ENCODE measurements at places on chromosomes 16 and 17.

DNA sequence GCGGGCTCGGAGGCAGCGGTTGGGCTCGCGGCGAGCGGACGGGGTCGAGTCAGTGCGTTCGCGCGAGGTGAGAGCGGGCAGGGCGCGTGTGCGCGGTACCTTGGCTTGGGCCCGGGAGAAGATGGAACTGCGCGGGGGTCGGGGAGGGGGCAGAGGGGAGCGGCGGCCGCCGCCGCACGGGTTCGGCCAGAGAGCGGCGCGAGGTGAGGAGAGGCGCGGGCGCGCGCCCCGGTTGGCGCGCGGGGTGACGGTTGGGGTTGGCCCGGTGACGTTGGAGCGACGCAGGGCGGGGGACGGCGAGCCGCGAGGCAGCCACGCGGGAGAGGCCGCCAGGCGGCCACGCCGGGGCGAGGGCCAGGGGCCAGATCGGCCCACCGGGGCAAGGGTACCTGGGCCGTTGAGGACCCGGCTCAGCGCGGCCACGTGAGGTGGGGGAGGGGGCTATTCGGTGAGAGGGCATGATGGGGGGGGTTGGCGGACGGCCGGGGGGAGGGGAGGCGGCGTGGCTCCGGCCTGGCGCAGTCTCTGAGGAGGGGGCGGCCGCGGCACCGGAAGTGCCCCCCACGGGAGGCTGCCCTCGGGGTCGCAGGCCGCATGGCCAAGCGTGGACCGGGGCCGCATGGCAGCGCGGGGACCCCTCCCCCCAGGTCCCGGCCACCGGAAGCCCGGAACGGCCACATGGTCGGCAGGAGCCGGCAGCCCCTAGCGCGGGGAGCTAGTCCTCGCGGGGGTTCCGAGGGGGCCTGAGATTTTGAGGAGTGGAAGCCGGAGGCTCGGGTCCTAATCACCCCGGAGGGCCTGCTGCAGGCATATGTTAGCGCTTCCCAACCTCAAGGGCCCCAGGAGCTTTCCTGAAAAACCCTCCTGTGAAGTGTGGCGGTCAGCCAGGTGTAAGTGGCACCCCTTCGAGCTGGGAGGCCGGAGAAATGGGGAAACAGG, 527 bp downstream of the EIF5A start:
- no peak for DNase-seq

DNA sequence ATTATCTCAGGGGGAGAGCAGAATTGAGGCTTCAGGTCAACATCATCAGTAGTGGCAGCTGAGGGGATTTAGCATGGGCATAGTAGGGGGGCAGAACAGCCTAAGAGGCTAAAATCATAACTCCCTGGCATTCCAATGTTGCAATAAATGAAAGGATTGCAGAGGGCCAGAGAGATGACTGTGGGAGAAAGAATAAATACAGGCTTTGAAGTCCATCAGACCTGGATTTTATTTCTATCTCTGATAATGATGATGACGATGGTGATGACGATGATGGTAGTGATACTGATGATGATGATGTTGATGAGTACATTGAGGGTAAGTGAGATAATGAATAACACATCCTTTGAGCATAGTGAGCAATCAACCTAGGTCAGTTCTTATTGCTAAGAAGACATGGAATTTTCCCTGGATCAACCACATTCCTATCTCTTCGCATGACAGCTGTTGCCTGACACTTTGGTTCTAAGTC, 107.4 kb upstream of the CDH11 start:
- DNase-seq: no peak

GRCh38 chr17:80002690-80003490, 32.8 kb downstream of the TBC1D16 start:
- DNase-seq: no peak

- no peak for DNase-seq
Observed at GRCh38 chr17:15513058-15513791, 45.8 kb upstream of the CDRT4 start.

DNA sequence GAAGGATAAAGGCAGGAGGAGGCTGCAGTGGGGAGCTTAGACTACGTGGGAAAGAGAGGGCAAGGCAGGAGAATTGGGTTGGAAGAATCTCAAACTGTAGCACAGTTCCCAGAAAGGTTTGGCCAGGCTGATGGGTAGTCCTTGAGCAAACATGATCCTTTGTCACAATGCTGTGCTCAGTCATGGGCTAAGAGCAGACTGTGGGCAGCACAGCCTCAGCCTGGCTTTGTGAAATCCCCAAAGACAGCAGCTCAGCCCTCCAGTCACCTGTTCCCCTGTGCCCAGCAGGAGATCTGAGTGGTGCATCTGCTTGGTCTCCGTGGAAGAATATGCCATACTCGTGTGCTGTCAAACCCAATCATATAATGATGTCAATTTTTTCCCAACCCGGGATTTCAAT, 10.6 kb upstream of the ENGASE start:
- DNase-seq: no peak

DNA sequence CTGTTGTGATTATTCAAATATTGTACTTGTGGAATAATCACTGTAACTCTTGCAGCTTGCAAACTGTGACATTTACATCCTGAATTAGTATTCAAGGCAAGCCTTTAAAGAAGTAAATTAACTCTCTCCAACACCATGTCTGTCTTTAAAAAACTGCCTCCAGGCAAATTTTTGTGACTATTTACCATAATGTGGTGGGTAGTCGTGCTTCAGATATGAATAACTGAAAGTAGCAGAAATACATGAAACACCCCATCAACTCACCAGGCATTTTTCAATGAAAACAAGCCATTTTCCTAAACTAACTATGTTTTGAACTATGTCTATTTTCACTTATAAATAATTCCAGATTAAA, 217.4 kb upstream of the PSMD7 start:
- DNase-seq: no peak

DNA sequence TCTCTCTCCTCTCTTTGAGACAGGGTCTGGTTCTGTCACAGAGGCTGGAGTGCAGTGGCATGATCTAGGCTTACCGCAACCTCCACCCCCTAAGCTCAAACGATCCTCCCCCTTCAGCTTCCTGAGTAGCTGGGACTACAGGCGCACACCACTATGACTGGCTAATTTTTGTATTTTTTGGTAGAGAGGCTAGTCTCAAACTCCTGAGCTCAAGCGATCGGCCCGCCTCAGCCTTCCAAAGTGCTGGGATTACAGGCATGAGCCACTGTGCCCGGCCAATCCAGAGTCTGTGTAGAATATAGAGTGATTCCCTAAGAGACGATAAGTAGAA, 65.8 kb upstream of the RPH3AL start:
- no peak for DNase-seq

DNA sequence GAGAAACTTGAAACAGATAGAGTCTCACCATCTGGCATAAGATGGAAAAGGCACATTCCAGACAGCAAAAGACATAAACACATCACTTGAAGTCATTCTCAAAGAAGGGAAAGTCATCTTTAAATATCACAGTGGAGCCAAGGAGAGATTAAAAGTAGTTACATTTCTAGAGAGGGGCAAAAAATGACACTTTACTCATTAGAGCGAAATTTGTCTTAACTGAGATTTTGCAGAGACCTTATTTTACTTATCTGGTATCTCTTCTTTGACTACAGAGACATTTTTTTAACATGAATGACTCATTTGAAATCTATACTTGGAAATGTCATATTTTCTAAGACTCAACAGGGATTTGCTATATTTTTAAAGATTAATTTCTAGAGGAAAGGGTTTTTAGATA, 339.0 kb upstream of the KIF2B start:
- DNase-seq: no peak

DNA sequence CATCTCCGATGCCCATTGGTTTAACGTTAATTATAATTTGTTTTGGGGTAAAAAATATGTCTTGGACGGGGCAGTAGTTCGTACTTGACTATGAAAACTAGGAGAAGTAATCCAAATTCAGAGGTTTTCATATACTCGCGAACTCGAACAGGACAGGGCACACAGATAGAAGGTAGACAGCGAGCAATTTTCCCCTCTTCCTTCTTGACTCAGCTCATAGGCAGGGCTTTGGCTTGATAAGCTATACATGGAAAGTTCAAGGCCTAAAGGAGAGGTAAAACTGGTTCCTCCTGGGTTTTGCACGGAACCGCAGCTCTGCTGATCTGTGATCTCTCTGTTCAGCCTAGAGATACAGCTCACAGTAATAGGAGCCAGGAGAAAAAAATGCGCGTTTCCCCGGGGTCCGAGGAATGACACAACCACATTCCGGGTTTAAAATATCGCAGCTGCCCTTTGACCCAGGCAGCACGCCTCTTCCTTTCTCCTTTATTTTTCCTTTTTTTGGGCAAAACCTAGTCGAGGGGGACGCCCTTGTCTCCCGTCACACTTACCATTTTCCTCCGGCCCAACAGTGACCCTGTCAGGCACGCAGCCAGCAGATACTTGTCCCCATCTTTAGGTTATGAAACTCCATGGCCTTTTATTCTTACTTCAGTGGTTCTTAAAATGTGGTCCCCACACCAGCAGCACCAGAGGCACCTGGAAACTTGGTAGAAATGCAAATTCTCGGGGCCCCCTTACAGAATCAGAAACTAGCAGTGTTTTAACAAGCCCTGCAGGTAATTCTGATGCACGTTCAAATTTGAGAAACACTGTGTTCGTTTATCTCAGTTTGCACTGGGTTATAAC, 1.7 kb upstream of the LASP1 start:
- no peak for DNase-seq

DNA sequence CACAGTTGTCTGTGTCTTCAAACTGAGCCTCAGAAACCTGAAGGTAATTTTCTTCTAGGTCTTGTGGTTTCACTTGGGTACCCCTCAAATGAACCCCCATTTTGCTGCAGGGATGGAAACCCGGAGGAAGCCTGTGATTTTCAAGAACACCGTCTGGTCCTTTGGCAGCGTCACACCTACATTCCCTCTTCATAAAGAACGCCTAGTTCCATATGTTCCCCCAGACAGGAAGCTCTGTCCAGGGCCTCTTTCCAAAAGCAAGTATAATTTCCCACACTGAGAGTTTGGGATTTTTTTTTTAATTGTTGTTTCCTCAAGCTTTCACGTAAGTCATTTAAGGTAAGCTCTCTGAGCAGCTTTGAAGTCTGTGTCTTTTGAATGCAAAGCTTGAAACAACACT, 515.0 kb downstream of the TMEM114 start:
- no peak for DNase-seq

DNA sequence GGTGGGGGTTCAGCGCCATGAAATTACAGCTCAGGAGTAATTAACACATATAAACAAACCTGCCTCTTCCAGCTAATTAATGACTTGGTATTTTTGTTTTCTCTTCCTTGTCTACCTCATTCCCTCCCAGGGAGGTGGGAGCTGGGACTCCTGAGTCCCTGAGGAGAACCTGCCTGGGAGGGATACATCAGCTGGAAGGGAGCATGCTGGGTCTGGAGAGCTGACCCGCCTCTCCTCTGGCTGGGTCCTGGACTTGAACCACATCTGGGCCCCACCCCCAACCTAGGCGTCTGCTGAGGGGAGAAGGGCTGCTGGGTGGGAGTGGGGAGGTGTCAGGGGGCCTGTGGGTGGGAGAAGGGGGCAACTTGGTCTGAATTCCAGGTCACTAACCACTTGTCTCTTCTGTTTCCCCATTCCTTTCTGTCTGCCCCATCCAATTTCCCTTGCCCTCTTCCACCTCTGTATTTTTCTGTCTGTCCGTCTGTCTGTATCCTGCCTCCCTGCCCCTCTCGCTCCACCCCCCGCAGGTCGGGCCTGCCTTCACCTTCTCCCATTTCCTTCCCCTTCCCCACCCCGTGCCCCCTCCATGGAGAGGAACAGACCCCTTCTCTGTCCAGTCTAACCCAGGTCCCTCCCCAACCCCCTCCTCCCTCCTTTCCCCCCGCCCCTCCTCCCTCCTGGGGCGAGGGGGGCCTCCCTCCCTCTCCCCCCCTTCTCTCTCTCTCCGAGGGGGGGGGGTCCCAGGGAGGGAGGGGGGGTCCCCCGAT, at the start of gene NLGN2:
TSS of gene NLGN2 (plus strand) at position 361 of the 767 bp plus-strand sequence. CDS start 411 bp downstream, outside the sequence.
- no peak for DNase-seq

DNA sequence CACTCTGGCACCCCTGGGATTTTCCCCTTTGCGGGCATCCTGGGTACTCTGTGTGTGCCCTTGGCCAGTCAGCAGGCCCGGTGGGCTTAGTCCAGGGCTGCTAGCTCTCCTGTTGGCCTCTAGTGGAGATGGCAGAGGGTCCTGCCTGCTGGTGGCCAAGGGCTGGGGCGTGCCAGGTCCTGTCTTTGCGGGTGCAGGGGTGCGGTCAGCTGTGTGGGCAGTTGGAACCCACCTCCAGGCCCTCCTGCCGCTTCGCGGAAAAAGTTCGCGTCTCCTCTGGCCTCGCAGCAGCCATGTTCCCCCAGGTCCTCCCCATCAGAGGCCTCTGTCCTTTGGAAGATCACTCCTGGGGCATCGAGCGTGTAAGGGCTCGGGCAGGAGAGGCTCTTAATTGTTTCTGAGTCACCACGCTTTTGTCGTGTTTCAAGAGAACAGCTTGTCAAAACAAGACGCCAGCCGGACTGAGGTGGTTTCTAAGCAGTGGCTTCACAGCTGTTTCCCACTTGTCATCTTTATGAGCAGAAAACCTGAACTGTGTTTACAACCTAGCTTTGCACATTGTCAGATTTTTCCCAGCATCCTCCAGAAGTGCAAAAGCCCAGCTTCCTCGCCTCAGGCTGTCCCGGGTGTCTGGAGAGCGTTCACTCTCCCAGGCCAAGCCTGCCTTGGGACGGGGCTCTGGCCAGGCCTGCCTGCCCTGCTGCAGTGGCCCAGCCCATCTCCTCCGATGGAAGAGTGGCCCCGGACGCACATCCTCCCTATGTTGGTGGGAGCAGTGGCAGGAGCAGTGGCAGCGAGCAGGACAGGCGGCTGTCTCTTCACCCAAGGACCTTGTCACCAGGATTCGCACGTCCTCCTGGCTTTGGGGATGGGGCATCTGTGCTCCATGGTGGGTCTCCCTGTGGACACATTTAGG, 5.0 kb upstream of the DNASE1L2 start:
- DNase-seq: no peak

DNA sequence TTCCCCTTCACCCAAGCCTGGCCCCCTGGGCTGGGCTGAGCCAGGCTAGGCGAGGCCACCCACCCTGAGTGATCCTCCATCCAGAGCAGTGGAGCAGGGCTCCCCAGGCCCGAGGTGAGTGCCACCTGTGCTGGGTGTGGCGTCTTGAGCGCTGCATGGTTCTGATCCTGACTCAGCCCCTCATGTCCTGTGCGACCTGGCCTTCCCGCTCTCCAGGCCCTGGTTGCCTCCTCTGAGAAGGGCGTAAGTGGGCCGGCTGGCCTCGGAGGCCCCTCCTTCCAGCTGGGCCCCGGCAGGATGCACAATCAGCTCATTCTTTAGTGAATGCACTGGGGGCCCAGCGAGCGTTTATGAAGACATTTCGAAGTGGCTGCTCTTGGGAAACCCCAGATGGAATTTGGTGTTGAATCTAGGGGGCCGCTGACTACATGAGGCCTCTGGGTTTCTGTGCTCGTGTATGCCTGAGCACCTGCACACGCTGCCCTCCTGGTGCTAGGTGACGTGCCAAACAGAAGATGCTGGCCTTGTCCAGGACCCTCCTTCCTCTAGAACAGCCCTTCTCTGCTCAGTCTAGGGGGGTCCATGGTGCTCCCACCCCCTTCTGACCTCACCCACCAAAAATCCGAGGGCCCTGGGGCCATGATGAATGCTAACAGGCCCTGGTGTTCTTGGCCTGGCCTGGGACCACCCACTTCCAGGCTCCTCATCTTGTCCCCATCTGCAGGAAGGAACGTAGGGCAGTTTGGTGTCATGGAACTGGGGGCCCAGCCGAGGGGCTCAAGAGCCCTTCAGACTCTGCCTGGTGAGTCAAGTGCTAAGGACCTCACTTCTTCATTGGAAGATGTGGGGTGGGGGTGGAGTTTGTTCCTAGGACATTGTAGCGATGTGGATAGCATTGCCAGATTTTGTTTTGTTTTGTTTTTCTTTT, 3.6 kb upstream of the TMEM92 start:
- DNase-seq: no peak

GRCh38 chr17:53662608-53663007, 160.1 kb upstream of the KIF2B start:
- no peak for DNase-seq

- DNase-seq: no peak
Observed at GRCh38 chr17:73510981-73511718, 133.1 kb downstream of the SDK2 start.
